ENCODE measurements at places on chromosomes 1 and 21.

DNA sequence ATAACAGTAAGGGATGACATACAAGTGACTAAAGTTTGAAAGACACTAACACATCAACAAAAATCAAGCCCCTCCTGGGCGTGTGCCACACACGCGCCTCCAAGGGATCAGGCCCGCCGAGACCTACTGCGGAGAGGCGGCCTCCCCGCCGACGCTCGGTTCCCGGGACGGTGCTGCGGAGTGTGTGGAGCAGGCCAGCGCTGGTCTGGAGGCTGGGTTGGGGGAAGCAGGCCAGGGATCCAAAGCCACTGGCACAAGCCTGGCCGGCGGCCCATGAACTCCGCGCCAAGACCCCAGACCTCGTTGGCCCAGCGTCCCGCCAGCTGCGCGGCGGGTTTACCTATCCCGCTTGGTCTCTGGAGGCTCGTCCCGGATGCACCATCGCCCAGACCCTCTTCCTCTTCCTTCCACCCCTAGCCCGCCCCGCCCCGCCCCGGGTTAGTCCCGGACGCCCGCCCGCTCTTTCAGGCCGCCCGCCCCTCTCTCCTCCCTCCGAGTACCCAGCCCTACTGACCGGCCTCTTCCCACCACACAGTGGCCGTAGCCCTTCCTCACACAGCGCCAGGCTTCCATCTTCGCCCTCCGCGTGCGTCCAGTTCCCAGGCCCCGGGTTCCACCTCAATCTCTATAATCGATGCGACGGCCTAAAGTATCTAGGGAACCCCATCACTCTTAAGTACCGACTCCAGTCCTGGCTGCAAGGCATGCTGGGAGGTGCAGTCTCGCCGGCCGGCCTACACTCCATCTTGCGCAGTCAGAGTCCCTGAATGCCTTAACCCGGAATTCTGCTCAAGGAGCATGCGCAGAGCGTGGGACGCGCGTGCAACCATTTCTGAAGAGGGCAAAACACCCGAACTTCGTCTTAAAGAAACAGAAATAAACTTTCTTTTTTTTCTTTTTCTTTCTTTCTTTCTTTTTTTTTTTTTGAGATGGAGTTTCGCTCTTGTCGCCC is at the start of gene ANGEL2:
TSS of gene ANGEL2 (minus strand) at position 769 of the 952 bp plus-strand sequence. CDS start at position 573, 196 bp downstream.
- DNase-seq, result peak; percentile 97

- DNase-seq, result no peak
Measured at GRCh38 chr21:45788637-45789506, 145.3 kb downstream of the PCBP3 start.

- peak; percentile 16 for DNase-seq
Measured at GRCh38 chr21:27168084-27168483, 201.2 kb upstream of the ADAMTS5 start.

GRCh38 chr1:76048219-76048618 is 26.3 kb upstream of the ST6GALNAC3 start:
- DNase-seq, result no peak

DNA sequence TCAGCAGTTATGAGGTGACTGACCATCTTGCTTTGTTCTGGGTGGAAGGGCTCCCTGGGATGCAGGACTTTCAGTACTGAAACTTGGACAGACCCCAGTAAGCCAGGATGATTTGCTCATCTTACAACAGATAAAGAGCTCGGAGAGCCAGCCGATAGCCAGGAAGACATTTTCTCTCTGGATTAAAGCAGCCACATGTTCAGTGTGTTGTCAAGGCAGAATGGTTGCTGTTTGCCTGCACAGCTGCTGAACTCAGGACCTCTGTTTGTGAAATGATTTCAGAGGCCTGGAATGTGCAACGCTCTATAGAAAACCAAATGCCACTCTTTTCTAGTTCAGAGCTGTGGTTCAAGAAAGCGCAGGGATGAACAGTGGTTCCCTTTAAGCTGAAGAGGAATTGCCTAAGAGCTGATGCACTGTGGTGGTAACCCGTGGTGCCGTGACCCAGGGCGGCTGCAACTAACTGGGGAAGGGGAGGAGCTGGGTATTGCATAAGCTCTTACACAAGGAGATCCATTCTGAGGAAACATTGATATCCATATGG is 40.7 kb downstream of the CASQ2 start:
- DNase-seq, result peak; percentile 72

- DNase-seq, result peak; percentile 45
Measured at GRCh38 chr21:16040601-16041000, 310.8 kb downstream of the USP25 start.

DNA sequence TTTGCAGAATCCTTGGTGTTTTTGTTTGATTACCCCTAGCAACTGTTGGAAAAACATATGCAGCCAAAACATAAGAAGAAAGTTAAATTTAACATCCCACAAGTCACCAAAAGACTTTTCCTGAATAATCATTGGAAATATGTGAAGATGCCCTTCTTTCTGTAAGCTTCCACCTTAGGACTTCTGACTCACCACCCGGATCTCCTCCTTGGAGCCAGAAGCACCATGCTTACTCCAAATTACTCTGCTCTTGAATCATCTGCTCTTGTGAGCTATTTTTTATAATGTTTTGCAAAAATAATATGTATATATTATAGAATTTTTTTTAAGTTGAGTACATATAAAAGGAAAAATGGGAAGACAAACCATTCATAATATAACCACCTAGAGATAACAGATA is 391.7 kb downstream of the KCTD3 start:
- peak; percentile 40 for DNase-seq

GRCh38 chr1:184648160-184648855 is 106.3 kb downstream of the EDEM3 start:
- no peak for DNase-seq

DNA sequence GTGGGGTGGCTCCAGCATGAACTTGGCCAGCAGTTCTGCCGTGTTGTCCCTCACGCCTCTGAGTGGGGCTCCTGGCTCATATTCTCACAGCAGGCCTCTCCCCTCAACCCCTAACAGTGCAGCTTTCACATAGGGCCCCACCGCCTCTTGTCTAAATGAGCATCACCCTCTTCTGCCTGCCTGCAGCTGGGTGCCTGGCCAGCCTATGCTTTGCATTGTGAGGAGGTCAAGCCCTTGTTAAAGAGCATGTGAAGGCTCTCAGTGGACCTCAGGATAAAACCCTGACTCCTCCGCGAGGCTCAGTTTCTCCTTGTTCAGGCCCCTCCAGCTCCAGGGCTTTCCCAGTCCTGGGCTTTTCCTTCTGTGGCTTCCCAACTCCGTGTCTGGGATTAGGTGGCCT is 34.8 kb downstream of the CRYAA start:
- DNase-seq, result no peak

DNA sequence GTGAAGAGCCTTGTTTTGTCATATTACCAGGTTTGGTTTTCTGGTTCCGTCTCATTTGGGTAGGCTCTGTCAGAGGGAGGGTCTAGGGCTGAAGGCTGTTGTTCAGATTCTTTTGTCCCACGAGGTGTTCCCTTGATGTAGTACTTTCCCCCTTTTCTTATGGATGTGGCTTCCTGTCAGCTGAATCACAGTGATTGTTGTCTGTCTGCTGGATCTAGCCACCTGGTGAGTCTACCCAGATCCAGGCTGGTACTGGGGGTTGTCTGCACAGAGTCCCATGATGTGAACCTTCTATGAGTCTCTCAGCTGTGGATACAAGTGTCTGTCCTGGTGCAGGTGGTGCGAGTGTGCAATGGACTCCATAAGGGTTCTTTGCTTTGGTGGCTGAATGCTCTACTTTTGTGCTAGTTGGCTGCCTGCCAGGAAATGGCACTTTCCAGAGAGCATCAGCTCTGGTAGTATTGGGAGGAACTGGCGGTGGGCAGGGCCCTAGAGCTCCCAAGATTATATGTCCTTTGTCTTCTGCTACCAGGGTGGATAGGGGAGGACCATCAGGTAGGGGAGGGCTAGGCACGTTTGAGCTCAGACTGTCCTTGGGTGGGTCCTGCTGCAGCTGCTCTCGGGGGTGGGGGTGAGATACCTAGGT is 246.0 kb downstream of the RYR2 start:
- DNase-seq, result no peak

DNA sequence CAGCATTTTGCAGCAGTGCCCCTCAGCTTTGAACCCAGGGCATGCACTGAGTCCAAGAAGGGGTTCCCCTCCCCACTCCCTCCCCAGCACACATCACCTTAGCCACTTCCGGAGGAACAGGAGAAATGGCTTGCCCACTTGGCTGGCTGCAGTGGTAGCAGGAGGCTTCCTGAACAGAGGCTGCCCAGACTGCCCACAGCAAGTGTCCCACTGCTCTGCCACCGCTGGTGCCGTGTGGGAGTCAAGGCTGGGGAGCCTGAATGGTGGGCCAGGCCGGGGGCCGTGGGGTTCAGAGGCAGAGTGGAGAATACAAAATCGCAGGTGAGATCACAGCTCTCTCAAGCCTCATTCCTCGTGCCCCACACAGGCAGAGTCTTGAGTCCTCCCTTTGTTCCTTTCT is 34.5 kb downstream of the CD247 start:
- no peak for DNase-seq

DNA sequence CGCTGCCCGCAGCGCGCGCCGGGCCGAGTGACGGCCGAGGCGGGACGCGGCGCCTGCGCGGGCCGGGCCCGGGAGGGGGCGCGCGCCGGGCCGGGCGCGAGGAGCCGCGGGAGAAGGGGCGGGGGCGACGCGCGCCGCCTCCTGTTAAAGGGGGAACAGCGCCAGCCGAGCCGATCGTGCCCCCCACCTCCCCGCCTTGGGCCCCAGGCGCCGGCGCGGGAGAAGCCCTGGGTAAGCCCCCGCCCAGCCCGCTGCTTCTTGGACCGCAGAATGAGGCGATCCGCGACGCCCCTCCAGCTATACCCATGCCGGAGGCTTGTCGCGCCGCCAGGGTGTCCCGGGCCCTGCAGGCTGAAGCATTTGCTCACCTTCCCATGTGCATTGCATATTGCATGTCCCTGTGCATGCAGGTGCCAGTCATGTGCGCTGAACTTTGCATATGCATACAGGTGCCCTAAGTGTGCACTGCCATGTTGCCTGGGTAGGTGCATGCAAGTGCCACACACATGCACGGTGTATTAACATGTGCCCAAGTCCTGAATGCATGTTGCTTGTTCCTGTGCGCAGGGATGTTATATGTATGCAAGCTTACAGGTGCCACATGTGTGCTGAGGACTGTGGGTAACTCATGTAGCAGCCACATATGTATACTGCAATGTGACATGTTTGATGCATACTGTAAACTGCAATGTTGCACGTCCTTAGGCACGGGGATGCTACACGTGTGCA is at the start of gene ADGRB2:
TSS of gene ADGRB2 (minus strand) at position 29 of the 729 bp plus-strand sequence. CDS start 7,119 bp downstream, outside the sequence.
- no peak for DNase-seq

- DNase-seq, result no peak
Measured at GRCh38 chr1:181765451-181766026, 282.2 kb downstream of the CACNA1E start.

DNA sequence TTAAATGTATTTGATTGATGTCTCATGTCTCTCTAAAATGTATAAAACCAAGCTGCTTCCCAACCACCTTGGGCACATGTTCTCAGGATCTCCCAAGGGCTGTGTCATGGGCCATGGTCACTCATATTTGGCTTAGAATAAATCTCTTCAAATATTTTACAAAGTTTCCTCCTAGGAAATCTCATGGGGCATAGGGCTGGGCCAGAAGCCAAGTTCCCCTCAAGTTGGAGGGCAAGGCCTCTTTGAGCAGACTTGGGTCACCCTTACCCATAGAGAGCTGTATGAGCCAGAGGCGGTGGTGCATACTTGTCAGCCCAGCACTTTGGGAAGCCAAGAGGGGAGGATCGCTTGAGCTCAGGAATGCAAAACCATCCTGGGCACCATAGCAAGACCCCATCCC is 2.3 kb upstream of the FBXO42 start:
- no peak for DNase-seq

- peak; percentile 32 for DNase-seq
Measured at GRCh38 chr1:102640872-102641271, 467.4 kb downstream of the COL11A1 start.

DNA sequence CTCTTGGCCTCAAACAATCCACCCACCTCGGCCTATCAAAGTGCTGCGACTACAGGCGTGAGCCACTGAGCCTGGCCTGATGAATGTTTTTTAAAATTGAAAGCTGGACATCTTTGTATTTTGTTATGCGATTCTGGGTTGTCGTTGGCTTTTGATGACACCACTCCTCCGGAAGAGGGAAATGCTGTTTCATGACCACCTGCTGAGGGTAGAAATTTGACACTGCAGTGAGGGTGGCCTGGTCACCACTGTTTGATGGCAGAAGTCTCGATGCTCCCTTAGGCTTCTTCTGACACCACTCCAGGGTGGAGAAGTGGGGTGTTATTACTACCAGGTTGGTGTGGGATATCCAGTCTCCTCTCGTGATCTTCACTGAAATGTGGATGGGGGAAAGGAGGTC is 357.2 kb downstream of the RGS7 start:
- no peak for DNase-seq

- DNase-seq, result no peak
Measured at GRCh38 chr1:153958961-153959260, 499 bp upstream of the CRTC2 start.
